A549 treated with ZK216348 at 1 μM for 4 hours (cell line): ENCODE measurements at places on chromosomes 7 and 10. TPM values are rescaled to one million over a fixed set of nuclear protein-coding genes. Genes with fewer than 3 reads are reported as not detected.

Gene SLC26A5
- total RNA-seq = not detected in 5 replicates

Gene CRYGN
- total RNA-seq = not detected in 5 replicates

Gene AOC1
- 0.06 TPM in 1 of 5 replicates, not detected in the others for total RNA-seq

Gene SYPL1
- 64.5 to 96.1 TPM (median 85.7 TPM) in 5 replicates for total RNA-seq

Gene PGAM1
- 492 to 633 TPM (median 610 TPM) in 5 replicates for total RNA-seq

Gene ZNF107
- 1.3 to 3.3 TPM (median 2.6 TPM) in 5 replicates for total RNA-seq

Gene TEX36
- not detected in 5 replicates for total RNA-seq

Gene SEMA3E
- total RNA-seq = 1.8 to 3.0 TPM (median 2.2 TPM) in 5 replicates

Gene CYP2C8
- total RNA-seq = not detected in 5 replicates

Gene KIAA1217
- 1.4 to 2.1 TPM (median 1.9 TPM) in 5 replicates for total RNA-seq

Gene SLC18A2
- total RNA-seq = not detected in 5 replicates

Gene NPFFR1
- total RNA-seq = not detected in 5 replicates

Gene CFTR
- 0.08 to 0.09 TPM in 2 of 5 replicates, not detected in the others for total RNA-seq

Gene LHFPL3
- total RNA-seq = not detected in 5 replicates

Gene SPDYE1
- total RNA-seq = not detected in 5 replicates

Gene GNG11
- total RNA-seq = 24.2 to 39.8 TPM (median 33.9 TPM) in 5 replicates

Gene PAXIP1
- total RNA-seq = 13.0 to 15.4 TPM (median 14.8 TPM) in 5 replicates

Gene FRMPD2
- total RNA-seq = 0.13 TPM in 1 of 5 replicates, not detected in the others

Gene CCM2
- 32.8 to 52.0 TPM (median 47.4 TPM) in 5 replicates for total RNA-seq

Gene AGBL3
- 0.67 to 1.2 TPM (median 1.00 TPM) in 5 replicates for total RNA-seq

Gene ADAM8
- 1.0 to 4.5 TPM (median 3.3 TPM) in 5 replicates for total RNA-seq

Gene FAM237B
- not detected in 5 replicates for total RNA-seq

Gene NEUROD6
- total RNA-seq = not detected in 5 replicates

Gene VPS37D
- total RNA-seq = 2.6 to 7.3 TPM (median 5.4 TPM) in 5 replicates

Gene ELN
- total RNA-seq = 0.08 to 0.13 TPM (median 0.12 TPM) in 5 replicates

Gene SLC18A3
- total RNA-seq = not detected in 5 replicates

Gene USP54
- 9.6 to 14.4 TPM (median 11.9 TPM) in 5 replicates for total RNA-seq
